Kasumi-1 (cell line): ENCODE measurements at places on chromosomes 4 and X.
A peak's percentile ranks its signal among the peaks of the same experiment; 100 is the strongest.

GRCh38 chr4:182163180-182163579 lies 80.0 kb upstream of the TENM3 start:
- DNase-seq, result no peak

DNA sequence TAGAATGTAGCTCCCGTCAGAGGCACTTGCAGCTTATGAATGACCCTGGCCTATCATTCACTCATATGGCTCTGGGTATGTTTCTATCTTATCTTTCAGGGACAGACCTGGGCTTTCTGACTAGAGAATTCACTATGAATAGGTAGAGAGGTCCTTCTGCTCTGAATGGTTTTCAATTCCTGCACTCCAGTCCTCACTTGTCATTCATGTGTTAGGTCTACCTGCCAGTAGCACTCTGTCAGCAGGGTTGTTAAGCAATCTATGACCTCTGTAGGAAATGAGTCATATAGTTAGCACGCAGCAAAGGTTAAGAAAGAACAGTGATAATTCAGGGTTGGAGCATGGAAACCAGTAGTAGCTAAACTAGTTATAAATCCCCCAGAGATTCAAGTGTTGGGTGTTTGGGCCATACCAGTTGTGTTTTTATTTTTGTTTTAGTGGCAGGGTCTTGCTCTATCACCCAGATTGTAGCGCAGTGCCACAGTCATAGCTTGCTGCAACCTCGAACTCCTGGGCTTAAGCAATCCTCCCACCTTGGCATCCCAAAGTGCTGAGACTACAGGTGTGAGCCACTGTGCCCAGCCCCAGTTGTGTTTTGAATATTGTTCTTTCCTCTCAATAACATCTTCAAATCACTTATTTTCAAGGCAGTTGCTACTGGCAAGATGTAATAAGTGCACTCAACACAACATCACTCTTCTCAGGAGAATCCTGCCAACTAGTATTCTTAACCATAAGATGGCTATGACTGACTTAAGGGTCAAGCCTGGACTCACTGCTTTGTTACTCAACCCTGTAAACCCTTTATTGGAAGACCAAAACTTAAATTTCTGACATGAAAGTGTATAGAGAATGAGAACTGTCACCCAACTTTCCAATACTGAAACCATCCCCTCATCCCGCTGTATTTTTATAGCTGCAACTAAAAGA lies 25.1 kb downstream of the ARL13A start:
- no peak for DNase-seq

GRCh38 chr4:126404549-126404948 lies 1089.8 kb downstream of the FAT4 start:
- DNase-seq, result no peak

DNA sequence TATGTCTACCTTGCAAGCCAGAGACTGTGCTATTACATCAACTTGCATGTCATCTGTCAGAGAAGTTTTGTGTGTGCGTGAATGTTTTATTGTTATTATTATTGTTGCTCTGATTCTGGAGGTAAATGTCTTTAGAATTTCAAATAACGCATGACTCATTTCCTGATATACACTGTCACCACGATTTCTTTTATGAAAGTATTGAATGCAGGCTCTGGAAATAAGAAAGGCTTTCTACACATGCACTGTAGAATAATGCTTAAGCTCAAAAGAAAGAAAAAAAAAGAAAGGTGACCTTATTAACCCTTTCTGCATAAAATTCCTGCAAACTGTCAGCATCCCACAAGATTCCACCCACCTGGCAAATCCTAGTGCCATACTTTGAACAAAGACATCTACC lies 632.9 kb downstream of the ZNF674 start:
- no peak for DNase-seq

DNA sequence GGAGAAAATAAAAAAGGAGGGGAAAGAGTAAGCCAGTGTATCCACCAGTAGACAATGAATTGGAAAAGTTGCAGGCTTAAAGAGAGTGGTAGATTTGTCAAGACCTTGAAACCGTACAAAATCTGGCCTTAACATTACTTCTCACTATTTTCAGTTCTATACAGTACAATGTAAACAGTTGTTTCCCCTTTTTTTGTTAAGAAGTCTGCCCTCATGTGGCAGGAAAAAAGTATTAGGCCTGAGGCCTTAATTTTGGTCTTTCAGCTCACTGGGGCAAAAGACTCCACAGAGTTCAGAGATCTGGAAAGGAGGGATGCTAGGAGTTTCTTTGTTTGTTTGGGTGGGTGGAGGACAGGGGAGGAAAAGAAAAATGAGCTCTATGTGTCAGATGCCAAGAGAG lies 92.8 kb upstream of the CCDC160 start:
- DNase-seq, result peak; percentile 59

- no peak for DNase-seq
These were observed 110.6 kb downstream of the ANK2 start for GRCh38 chr4:113159942-113160545.

- DNase-seq, result no peak
These were observed 4.4 kb upstream of the PRKX start for GRCh38 chrX:3717742-3718420.

DNA sequence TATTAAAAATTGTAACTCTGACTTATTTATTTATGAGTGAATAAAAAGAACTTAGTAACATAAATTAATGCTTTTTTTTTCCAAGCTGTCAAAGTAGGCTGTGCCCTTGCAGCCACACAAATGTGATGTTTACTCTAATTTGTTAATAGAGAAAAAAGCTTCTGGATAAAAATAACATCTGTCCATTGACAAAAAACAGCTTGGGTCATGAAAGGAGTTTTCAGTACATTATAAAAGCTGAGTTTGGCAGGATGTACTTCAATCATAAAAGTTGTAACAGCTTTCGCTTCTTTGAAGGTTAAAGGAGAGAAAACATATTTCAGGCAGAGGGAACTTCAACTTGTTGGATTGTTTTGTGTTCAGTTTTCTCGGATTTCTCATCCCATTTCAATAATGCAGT lies 105.6 kb downstream of the SLC4A4 start:
- DNase-seq, result no peak

- peak; percentile 68 for DNase-seq
These were observed 782.5 kb upstream of the INTU start for GRCh38 chr4:126850286-126850685.

DNA sequence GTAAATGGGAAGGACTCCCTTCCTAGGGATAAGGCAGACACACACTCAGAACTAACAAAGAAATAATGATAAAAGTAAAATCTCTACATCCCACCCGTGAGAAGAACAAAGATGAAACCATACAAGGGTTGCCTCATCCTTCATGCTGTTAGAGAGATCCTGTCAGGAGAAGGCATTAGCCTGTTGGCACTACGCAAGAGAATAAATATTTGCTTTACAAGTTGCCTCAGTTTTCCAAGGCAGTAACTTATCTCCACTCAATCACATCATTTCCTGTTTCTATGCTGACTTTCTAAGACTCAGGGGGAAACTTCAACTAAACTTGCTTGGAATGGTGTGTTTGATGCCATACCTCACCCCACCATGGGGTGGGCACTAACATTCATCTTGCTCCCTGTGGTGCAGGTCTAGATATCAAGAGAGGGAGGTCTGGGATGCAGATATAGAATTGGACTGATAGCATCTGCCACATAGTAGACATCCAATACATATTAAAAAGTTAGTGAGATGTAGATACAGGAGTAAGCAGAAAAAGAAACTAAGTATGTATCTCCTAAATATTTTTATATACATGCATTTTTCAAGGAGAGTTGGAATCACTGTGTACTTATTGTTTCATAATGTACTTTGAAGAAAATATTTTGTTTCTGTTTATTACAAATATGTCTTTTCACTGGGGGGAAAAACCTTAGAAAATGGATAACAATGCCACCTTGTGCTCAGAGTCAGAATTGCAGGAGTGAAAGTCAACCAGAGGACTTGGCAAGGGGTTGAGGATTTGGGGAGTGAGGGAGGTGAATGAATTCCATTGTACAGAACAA lies 57.2 kb upstream of the BEX4 start:
- peak; percentile 36 for DNase-seq

DNA sequence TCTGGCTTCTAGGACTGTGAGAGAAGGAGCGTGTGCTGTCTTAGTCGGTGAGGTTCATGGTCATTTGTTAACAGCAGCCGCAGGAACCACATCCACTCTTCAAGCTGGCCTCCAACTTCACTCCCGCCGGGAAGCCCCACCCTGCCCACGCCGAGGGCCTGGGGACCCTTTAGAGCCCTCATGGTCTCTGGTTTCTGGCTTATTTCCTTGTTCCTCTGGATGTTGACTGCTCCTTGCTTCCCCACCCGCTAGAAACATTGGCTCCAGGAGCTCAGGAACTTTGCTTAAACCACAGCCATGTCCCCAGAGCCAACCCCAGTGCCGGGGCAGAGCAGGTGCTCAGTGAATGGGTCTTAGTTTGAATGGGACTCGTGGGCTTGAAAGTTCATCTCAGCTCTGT lies 40.8 kb downstream of the HTRA3 start:
- DNase-seq, result no peak

GRCh38 chrX:42384956-42385355 lies 393.0 kb downstream of the PPP1R2C start:
- no peak for DNase-seq

DNA sequence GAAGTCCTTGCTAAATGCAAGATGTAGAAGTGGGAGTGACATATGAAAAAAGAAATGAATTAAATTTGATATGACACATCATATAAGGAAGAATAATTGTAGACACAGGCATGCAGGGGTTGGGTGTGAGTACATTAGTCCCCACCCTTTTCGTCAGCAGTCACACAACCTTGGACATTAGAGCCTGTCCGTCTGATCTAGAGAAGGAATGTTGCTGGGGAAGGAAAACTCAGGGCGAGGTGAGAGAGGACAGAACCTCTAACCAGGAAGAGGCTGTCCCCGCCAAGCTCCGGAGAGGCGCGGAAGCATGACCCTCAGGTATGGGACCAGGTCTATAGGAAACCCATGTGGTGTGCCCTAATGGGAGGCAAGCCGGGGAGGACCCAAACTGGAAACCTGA lies 102.1 kb downstream of the RELL1 start:
- DNase-seq, result no peak

DNA sequence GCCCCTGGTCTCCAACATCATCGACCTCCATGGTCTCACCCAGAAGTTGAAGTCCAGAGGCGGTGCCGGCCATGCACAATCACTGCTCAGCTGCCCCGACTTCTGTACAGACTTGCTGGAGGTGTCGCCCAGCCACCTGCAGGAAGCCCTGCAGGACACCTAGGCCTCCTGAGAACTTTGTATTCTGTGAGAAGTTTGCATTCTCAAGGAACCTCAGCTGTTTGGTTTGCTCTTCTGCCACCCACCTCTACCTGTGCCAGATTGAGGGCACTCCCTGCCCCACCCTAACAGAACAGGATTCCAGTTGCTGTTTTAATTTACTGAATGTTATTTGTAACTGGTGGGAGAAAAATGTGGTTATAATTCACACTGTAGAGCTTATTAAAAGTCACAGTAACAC lies 46.8 kb downstream of the TRIM61 start:
- DNase-seq, result no peak

DNA sequence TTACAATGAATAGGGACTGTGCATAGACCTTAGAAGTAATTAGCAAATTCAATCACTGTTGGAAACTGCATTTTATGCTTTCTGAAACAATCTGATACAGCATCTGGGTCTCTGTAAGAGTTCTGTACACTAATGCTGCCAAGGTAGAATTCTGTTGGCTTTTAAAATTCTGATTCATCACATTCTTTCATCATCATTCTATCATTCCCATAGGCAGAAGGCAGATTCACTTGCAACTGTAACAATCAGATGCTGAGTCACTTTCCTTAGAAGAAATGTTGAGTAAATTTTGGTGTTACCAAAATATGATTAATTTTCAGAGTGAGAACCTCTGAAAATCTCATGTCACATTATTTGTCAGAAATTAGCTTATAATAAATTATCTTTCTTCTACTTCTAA lies 267.2 kb downstream of the MAPK10 start:
- DNase-seq, result no peak

GRCh38 chrX:43018031-43018430 lies 240.1 kb upstream of the PPP1R2C start:
- DNase-seq, result no peak

DNA sequence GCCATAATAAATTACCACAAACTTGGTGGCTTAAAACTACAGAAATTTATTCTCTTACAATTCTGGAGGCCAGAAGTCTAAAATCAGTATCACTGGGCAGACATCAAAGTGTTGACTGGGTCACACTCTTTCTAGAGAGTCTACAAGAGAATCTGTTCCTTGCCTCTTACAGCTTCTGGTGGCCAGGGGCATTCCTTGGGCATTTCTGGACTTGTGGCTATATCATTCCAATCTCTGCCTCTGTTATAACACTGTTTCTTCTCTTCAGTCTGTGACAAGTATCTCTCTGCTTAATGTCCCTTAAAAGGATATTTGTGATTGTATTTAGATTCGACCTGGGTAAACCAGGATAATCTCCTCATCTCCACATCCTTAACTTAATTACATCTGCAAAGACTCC lies 207.3 kb upstream of the DCAF8L1 start:
- no peak for DNase-seq

- no peak for DNase-seq
These were observed 168.9 kb downstream of the DCTD start for GRCh38 chr4:182748283-182748682.

GRCh38 chrX:49179358-49179757 lies 6.8 kb downstream of the PRICKLE3 start:
- DNase-seq, result no peak

DNA sequence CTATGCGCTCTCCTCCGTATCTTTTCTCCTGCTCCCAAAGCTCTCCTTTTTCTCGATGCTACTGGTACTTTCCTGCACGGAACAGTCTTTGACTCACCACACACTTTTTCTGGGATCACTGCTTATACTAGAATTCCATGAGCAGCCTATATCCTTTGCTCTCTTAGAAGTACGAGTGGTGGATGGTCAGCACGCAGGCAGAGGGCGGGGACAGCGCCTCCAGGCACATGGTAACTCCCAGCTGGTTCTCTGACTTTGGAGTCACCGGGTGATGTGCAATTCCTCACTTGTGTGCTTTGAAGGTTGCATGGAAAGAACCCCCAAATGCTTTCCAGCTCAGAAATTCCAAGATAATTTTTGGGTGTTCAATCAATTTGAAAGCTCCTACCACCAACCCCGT lies 56.0 kb downstream of the STX18 start:
- DNase-seq, result no peak

DNA sequence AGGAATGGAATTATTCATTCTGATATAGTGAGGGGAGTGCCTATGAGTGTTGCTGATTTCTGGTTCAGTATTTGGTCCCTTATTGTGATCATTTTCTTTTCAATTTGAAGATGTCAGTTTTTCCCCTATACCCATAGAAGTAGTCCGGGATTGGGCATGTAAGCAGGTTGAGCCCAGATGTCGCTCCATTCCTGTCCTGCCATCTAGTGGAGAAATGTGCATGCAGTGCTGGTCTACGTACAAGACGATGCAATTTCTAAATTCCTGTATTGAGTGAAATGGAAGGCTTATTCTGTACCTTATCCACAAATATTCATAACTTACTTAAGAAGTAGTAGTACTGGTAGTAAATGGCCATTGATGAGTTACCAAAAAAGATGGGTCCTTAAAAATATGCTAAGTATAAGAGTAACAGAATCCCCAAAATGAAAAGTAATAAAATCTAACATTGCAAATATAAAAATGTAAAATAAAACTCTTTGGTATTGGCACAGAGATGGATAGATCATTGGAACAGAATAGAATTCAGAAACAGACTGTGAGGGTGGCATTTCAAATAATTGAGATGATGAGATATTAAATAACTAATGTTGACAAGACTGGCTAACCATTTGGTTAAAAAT lies 60.9 kb downstream of the UGT8 start:
- DNase-seq, result peak; percentile 67
